Activated T-cell treated with anti-CD3 and anti-CD28 coated beads for 48 hours (primary cell): ENCODE measurements at places on chromosomes 7 and 10.

DNA sequence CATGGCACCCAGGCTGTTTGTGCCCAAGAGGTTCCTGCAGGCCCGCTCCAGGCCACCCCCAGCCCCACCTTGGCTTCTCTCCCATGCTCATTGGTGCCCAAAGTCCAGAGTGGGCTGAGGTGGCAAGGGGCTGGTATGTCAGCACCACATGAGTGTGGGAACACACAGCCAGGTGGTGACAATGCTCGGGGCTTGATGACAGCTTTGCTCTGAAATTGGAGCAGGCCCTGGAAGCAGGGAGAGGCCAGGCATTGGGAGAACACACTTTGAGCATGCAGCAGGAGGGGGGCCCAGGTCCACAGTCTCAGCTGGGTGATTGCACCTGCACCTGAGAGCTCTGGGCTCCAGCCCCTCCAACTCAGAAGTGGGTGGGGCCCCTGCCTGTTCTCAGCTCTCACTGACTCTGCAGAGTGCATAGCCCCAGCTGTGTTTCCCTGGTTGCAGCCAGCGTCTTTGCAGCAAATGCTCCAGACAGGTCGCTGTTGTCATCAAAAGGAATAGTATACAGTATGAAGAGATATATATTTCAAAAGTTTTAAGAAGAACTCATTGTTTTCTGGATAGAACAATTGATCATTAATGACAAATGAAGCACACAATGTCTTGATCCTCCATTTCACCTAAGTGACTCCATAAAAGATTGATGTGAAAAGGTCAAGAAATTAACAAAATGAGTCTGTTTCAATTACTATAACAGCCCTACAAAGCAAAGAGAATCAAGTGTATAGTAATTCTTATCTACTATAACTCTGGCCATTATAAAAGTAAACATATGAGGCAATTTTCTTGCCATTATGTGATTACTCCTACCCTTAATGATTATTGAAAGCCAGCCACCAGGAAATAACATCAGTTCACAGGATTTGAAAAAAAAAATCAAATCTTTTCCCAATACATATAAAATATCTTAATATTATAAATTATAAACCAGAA is 848.1 kb downstream of the PCDH15 start:
- DNase-seq = no peak

DNA sequence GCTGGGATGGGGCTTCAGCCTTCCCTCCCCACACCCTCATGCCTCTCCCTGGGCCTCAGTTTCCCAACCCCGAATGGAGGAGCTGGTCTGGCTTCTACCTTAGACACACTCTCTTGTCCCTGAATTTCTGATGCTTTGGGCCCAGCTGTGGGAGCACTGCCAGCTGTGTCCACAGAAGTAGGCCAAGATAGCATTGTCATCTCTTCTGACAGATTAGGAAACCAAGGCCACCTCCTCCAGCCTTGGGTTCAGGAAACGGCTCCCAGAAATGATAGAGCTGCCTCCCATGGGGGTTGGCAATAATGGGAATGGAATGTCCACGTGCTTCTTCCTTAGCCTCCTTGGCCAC is 1.3 kb downstream of the PPIF start:
- no peak for DNase-seq

DNA sequence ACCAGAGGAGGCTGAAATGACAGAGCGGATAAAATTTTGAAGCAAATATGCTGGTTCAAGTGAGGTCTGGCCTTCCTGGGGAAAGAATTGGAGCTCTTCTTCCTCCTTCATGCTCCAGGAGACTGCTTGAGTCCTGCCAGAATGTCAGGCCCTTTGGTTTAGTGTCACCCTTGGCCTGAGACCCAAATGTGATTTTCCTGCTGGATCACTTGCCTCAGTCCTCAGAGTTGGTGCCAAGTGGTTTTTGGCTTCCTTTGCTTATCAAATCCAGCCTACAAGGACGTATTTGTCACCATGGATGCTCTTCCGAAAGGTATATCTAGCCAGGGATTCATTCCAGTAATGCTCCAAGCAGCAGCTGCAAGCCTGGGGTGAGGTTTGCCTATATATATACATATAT is 118.4 kb downstream of the PLPP4 start:
- no peak for DNase-seq

DNA sequence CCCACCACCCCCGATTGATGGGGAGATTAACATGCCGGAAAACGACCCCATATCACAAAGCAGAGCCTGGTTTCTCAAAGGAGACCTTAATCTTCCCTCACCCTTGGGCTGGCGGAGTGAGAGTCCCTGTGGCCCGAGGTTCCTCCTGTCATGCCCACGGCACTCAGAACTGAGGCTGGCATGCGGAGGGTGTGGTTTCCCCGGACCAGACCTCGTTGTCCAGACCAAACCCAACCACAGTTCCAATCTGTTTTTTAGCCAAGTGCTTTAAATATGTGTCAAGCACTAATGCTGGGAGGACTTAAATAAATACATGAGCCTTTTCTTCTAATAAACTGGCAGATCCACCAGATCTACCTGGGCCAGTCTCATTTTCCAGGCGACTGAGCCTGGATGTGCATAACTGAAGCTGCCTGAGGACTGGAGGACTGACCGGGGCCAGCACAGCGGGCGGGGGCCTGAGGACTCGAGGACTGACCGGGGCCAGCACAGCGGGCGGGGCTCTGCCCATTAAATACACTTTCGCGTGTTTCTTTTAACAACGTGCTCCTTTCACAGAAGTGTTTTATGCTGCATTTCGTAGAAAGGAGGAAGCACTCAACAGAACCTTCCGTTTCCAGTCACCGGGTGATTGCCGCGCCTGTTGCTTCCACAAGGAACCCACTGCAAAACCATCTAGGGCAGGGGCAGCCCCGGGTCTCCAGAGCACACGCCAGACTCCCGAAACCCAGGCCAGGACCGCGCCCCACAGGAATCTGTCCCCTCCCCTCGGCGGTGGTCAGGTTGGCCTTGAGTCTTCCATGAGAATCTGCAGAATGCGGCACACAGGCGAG is 334.6 kb downstream of the PTPRN2 start:
- DNase-seq = no peak

DNA sequence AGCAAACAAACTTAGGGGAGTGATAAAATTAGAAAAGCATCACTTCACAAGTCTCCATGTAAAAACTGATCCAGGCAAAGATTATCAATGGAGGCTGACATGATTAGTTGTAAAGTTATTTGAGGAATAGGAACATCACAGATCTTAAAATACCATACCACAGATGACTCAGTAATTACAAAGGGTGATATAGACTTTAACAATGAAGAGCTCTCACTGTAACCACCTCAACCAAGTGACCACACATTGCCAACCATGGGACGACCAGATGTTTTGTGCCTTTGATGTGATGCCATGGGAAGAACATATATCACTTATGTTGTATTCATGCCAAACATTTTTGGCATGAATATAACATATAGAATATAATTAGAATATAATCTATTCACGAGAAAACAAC is 11.7 kb downstream of the AASS start:
- no peak for DNase-seq

- no peak for DNase-seq
Measured at GRCh38 chr7:142957723-142958122, 4.4 kb downstream of the KEL start.

GRCh38 chr7:116317907-116318306 is 107.6 kb downstream of the TES start:
- DNase-seq = no peak

DNA sequence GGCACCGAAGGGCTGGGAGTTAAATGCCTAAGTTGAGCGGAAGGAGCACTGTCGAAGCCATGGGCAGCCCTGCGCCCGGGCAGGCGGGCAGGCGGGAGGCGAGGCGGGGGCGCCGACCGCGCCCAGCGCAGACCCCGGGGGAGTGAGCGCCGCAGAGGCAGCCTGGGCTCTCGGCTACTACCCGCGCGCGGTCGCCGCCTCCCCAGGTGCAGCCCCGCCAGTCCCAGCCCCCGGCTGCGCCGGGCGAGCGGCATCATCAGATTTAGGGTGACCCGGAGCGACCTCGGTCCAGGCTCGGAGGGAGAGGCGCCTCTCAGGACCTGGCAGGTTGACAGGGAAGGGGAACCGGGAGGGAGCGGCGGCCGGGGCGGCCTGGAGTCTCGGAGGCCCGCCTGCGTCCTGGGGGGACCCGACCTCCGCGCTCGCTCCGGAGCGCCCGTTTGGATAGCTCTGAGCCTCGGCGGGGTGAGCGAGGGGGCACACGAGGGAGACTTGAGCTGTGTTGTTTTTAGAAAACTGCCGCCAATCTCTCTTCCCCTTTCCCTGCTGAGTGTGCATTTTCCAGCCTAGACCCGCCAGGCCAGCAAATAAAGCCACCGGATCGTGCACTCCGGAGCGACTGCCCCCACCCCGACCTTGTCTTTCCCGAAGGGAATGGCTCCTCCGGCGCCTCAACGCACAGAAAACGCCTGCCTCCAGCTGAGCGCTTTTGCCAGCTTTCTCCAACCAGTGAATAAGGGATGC is 2.3 kb upstream of the NRP1 start:
- DNase-seq = no peak

- DNase-seq = no peak
Measured at GRCh38 chr10:133166504-133166827, 6.4 kb downstream of the KNDC1 start.

DNA sequence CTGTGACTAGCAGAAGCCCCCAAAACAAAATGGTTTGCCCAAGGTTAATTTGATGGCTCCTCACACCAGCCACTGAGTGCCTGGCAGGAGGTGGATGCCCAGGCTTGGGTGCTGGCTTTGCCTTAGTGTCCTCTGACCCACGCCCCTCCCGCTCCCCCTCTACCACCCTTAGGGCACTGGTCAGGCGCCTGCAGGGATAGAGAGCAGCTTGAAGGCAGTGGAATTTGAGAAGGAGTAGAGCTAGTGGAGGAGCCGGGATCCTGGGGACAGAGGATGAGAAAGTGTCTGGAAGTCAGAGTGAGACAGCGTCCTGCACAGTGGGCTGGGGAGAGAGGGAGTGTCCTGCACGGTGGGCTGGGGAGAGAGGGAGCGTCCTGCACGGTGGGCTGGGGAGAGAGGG is 139.4 kb downstream of the DNAJB6 start:
- no peak for DNase-seq

DNA sequence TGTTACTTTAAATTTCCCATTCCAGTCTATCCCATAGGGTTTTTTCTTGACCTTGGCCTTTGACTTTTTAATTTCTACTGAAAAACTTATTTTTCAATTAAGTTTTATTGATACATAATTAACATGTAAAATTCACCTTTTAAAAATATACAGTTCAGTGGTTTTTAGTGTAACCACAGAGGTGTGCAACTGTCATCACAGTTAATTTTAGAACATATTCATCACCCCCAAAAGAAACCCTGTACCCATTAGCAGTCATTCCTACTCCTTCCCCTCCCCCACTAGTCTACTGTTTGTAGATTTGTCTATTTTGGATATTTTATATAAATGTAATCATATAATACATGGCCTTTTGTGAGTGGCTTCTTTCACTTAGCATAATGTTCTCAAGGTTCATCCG is 96.5 kb upstream of the GJD4 start:
- DNase-seq = no peak

- no peak for DNase-seq
Measured at GRCh38 chr10:48990226-48990625, 50.6 kb upstream of the LRRC18 start.

GRCh38 chr7:94368371-94368791 is 26.3 kb upstream of the COL1A2 start:
- no peak for DNase-seq

DNA sequence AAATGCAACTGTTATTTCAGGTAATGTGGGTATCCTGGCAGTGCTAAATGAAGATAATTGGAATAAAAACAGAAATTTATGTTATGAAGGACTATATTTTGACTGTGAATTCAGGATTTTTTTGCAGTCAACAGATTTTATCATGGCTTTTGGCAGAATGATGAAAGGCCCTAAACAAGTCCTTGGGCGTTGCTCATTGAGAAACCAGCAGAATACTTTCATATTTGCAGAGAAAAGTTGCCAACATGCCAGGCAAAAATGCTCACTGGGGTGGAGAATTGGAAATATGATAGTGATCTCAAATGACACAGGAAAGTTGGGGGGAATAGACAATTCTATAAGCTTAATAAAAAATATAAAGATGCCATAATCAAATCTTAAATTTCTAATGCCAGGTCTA is 121.1 kb downstream of the GPR85 start:
- DNase-seq = no peak

DNA sequence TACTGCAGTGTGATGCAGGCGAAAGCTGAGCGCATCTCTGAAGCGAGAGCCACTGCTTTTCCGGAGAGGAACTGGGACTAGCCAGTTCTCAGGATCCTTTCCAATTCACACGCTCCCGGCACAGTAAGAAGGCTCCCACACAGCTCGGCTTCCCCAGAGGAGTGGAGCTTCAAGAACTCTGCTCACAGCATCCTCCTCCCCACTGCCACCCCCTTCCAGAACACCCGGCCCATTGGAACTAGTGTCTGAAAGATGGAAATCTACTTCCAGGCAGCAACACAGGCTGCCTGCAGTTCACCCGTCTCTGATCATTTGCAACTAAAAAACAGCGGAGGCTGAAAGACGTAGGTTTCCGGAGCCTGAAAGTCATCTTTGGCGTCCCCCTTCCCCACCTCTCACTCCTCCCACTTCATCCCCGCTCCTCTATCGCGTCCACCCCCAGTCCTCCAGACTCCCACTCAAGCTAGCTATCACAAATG is at the start of gene DGKB:
Gene DGKB (minus strand): TSS at position 163 of the 479 bp plus-strand sequence.
- no peak for DNase-seq

- DNase-seq = no peak
Measured at GRCh38 chr7:44762726-44763522, 14.3 kb downstream of the ZMIZ2 start.

- no peak for DNase-seq
Measured at GRCh38 chr10:73210395-73211105, 36.5 kb downstream of the DNAJC9 start.

- DNase-seq = no peak
Measured at GRCh38 chr10:79446758-79447084, 1.3 kb upstream of the ZCCHC24 start.

GRCh38 chr7:14394786-14395185 is 405.3 kb upstream of the ETV1 start:
- DNase-seq = no peak

DNA sequence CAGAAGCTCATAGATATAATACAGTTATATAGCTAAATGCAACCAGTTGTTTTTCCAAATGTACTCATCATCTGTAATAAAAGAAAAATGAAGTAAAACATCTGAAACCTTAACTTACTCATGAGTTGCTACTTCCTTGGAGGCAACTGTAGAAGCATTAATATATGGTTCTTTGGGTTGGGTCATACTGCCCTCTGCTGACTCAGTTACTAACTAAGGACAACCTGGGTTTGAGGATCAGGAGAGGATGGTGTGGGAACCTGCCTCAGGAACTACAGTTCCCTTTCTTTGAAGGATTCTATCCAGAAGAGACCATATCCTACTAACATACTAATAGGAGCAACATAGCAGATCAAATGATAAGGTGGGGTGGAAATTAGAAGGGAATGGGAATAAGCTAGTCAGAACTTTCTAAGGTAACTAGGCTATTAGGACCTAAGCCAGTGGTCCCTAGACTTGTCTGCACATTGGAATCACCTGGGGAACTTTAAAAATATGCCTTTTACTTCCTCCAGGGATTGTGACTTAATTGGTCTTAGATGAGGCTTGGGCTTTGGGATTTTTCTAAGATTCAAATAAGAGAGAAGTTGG is 20.7 kb downstream of the COX15 start:
- DNase-seq = no peak
